OCI-LY7 (cell line): ENCODE measurements at places on chromosomes 3 and 15. TPM values are rescaled to one million over a fixed set of nuclear protein-coding genes. Genes with fewer than 3 reads are reported as not detected.

The SETMAR gene
- total RNA-seq: 16.2 and 16.6 TPM in 2 replicates

The CHSY1 gene
- total RNA-seq: 11.4 and 14.3 TPM in 2 replicates

The PLA2G4F gene
- not detected in 2 replicates for total RNA-seq

The GPR62 gene
- total RNA-seq: not detected in 2 replicates

DNA sequence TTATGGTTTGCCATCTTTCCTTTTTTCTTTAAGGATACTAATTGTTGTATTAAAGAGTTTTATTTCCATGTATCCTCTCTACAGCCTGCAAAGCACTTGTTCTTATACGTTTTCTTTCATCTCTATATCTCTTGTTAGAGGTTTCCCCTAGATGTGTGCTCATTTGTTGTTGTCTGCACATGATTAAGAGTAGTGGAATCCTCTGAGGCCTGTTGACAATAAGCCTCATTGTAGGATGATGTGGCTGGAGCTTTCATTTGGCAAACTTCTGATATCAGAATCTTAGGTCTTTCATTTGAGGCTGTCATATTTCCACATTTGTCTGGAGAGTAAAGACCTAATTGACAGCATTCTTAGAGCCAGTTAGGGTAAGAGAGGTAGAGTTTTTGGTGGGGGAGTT, 506.0 kb downstream of the DIPK2A start:
- DNase-seq: no peak

DNA sequence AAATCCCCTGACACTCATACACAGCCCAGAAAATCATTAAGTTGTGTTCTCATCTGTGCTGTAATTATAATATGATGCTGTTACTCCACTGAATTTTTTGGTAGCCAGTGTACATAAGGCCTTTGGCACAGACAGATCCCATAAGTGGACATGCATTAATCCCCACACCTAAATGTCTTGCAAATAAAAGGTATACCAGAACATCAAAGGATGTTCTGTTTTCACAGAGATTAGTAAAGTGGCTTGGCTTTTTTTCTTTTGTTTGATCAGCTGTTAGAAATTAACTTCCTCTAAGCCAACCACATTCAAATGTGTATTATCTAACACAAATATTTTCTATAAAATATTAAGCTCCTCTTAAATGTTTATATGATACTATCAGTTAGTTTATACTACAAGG, 2.7 kb downstream of the SST start:
- no peak for DNase-seq

DNA sequence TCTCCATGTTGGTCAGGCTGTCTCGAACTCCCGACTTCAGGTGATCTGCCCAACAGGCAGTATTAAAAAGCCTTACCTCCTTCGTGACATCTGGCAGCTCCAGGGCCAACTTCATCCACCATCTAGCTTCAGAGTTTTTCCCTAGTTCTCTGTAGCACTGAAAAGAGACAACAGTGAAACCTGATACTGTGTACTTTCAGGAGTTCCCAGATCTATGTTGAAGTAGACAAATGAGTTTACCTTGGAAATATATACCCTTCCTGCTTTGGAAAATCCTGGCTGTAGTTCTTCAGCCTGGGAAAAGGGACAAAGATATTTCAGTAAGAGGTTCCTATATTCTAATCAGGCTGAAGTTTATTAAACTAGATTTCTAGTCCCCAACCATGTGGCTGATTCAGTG, 18.0 kb downstream of the RMDN3 start:
- DNase-seq: no peak

The TYRO3 gene
- total RNA-seq: 0.13 and 0.48 TPM in 2 replicates

The TMC3 gene
- total RNA-seq: not detected in 2 replicates

- DNase-seq: no peak
Measured at GRCh38 chr3:115100806-115101205, 46.3 kb downstream of the ZBTB20 start.

The BNC1 gene
- total RNA-seq: not detected in 2 replicates

- DNase-seq: no peak
Measured at GRCh38 chr3:120137548-120137947, 43.3 kb upstream of the GSK3B start.

DNA sequence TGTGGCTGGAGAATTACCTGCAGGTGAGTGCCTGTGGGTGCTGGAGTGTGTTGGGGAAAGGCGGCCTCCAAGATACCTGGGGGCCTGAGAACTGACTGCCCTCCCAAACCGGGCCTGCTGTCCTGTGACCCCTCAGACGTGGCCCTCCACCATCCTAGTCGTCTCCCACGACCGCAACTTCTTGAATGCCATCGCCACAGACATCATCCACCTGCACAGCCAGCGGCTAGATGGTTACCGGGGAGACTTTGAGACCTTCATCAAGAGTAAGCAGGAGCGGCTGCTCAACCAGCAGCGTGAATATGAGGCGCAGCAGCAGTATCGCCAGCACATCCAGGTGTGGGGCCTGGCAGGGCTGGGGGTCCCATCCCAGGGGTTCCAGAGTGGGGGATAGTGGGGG, 3.4 kb downstream of the ABCF3 start:
- DNase-seq: no peak

- DNase-seq: no peak
Measured at GRCh38 chr3:153901991-153902390, 219.2 kb upstream of the ARHGEF26 start.

DNA sequence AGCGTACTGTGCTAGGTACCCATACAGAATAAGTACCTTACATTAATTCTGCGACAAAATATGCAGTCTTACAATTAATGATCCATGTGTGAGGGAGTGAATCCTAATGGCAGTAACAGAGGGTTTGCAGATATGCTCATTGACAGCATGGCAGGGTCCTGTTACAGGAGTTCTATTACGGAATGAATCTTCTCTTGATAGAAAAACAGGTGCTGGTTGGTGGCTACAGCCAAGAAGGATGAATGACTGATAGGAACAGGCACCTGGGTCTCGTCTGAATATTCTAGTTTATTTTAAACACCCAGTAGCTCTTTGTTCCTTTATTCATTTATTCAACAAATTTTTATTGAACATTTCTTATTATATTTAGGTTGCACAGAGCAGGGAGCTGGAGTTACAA, 22.8 kb downstream of the PGBD4 start:
- no peak for DNase-seq

- no peak for DNase-seq
Measured at GRCh38 chr3:65483480-65483879, 555.2 kb downstream of the MAGI1 start.

GRCh38 chr3:101781166-101781565, 2.2 kb downstream of the NXPE3 start:
- no peak for DNase-seq

DNA sequence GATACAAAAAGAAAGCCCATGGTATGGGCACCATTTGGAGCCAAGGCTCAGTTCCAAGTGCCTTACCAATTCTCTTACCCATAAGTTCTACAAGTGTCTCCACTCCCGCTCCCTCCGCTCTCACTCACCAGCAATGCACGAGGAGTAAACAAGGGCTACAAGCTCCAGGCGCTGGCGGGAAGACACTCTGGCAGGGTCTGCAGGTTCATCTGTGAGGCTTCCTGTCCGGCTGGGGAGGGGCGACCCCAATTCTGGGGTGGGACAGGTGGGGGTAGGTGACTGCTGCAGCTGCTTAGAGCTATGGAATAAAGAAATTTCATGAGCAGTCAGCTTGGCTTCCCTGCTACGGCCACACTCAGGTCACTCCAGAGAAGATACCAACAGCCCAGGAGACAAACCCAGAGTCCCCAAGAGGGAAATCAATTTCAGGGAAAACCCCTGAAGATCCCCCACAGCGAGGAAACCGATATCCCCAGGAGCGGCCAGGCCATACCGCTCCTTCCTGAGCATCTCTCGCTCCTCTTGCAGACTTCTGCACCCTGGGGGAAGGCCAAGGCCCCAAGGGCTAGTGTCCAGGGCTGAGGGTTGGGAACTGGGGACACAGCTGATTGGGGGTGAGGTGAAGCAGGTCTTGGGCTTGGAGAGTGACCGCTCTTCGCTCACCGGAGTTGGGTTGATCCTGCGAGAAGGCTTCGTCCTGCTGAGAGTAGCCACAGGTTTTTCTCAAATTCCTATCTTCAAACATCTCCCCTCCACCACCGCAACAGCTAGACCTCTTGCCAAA, 1.4 kb downstream of the CDAN1 start:
- no peak for DNase-seq

The EPHA6 gene
- not detected in 2 replicates for total RNA-seq

GRCh38 chr3:157042226-157042625, 117.7 kb downstream of the CCNL1 start:
- DNase-seq: no peak

DNA sequence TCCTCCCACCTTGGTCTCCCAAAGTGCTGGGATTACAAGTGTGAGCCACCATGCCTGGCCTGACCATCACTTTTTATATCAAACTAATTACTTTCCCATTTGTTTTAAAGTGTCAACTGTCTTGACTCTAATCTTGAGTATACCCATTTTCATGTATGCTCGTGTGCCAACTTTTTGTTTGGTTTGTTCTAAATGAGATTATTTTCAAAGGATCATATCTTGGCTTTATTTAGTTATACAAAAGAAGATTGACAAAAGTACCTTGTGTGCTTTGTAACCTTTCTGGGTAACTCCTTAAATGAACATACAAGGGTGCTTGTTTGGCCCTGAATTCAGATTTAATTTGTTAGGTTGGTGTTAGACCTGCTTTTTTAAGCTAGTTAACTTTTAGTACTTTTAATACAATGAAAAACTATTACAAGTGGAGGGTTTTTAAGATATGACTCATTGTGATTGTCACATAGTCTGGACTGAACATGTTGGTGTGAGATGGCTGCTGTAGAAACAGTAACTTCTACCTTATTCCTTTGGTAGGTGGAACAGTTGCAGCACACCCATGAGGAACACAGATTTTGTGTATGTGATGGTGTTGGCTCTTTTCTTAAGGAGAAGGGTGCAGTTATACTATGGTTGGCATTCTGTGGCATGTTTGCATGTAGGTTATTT, 10.7 kb downstream of the KIF23 start:
- no peak for DNase-seq

DNA sequence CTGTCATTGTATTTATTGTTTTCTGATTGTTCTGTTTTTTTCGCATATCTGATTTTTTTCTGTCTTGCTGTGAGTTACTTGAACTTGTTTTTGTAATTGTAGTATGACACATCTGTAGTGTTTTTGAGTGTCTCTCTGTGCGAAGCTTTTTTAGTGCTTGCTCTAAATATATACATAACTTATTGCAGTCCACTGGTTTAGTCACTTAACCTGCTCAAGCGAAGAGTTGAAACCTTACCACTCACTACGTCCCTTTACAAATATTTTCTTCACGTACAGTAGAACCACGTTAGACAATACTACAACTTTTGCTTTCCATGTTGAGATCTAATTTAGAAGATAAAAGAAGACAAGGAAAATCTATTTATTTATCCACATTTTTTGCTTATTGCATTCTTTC, 713.0 kb upstream of the GRM7 start:
- no peak for DNase-seq

The FOXB1 gene
- not detected in 2 replicates for total RNA-seq

GRCh38 chr3:151037746-151038477, 47.6 kb upstream of the MED12L start:
- no peak for DNase-seq

The SCN5A gene
- total RNA-seq: not detected in 2 replicates

- no peak for DNase-seq
Measured at GRCh38 chr3:41574900-41575299, 375.6 kb downstream of the CTNNB1 start.

The CEP19 gene
- total RNA-seq: 5.7 and 6.3 TPM in 2 replicates

The LIPH gene
- total RNA-seq: not detected in 2 replicates

DNA sequence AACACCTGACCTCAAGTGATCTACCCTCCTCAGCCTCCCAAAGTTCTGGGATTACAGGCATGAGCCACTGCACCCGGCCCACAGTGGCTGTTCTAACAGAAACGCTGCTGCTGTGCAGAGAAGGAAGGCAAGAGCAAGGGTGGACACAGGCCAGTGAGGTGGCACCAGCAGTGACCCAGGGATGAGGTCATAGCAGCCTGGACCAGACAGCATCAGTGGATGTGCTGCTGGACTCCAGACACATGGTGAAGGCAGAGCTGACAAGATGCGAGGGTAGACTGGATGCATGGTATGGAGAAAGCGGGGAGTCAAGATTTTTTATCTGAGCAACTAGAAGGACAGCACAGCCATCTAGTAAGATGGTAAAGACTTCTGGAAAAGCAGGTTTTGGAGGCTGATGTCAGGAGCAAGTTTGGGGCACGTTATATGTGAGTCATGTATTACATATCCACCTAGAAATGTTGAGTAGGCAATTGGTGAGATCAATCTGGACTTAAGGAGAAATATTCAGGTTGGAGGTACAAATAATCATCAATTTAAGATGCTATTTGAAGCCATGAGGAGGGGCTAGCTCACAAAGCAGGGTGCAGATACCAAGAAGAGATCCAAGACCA, 22.1 kb upstream of the TJP1 start:
- DNase-seq: no peak

The GOLGA8G gene
- not detected in 2 replicates for total RNA-seq

DNA sequence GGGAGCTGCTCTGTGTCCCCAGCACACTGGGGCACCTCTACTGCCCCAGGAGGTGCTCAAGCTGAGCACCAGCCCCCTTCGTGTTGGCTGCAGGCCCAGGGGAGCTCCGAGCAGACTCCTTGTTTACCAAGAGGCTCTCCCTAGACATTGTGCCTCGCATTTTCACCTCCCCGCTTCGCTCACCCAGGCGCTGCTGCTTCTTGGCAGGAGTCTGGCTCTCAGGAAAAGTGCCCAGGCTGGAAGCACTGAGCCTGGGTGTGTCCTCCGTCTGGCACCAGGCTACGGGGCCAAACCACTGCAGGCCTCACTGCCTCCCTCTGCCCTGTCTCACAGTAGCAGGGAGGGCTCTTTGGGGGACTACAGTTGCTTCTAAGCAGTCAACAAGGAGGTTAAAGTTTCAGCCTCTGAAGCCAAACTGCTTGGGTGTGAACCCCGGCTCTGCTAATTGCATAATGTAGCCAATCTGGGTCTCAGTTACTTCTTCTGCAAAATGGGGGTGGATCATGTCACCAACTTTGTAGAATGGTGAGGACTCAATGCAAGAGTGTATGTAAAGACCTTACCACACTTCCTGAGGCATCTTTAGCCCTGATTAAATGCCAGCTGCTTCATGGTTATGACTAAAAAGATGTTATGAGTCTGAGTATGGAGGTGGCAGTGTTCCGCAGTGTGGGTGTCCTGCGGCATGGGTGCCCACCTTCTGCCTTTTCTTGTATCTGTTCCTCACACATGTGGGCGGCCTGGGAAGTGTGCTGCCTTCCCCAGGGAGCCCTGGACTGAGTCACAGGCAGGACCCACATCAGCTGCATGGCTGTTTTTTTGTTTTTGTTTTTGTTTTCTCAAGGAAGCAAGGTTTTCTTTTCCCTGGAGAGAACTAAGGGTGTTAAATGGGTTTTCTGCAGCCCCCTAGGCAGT, 88.9 kb downstream of the CLSTN2 start:
- no peak for DNase-seq

DNA sequence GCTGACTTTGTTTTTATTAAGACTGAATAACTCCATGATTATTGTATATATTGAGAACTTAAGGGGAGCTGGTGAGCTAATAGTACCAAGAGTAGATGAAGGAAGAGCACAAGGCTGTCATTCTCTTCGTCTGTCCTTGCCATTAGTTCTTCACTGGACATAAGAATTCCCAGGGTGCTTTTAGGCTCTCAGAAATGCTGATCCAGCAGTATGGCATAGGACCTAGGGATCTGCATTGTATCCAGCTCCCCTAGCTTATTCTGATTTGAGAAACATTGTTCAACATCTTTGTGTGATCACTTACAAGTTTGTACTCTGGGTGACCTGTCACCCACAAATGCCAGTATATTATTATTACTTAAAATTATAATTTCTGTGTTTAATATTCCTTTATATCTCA, 47.6 kb downstream of the CEP63 start:
- no peak for DNase-seq
